ENCODE measurements at places on chromosomes 7 and 10. TPM values are rescaled to one million over a fixed set of nuclear protein-coding genes. Genes with fewer than 3 reads are reported as not detected.

The LRIT1 gene
- total RNA-seq = 6.6 TPM

The ADCY1 gene
- total RNA-seq = 13.7 TPM

The GJD4 gene
- 0.31 TPM for total RNA-seq

The TMEM270 gene
- total RNA-seq = 37.3 TPM

The GPR26 gene
- 0.31 TPM for total RNA-seq

The NODAL gene
- total RNA-seq = 3.0 TPM

The GPRIN2 gene
- total RNA-seq = 4.3 TPM

The C10orf53 gene
- 33.5 TPM for total RNA-seq

The FAM25G gene
- 3.9 TPM for total RNA-seq

The MET gene
- total RNA-seq = 3.2 TPM

The CDNF gene
- total RNA-seq = 10.0 TPM

The ZNF679 gene
- total RNA-seq = 1.3 TPM

The TMEM139 gene
- total RNA-seq = 2.2 TPM

The UBE2D4 gene
- total RNA-seq = 18.3 TPM

The PHKG1 gene
- total RNA-seq = 2.8 TPM

The TEX47 gene
- 8.9 TPM for total RNA-seq

The CAMK1D gene
- total RNA-seq = 10.0 TPM

The ASIC3 gene
- 37.9 TPM for total RNA-seq

The CUBN gene
- total RNA-seq = 39.3 TPM

The JCAD gene
- 109 TPM for total RNA-seq

The RAB19 gene
- not detected for total RNA-seq

The FAS gene
- total RNA-seq = 10.7 TPM

The SMO gene
- total RNA-seq = 22.8 TPM

The CACNA2D1 gene
- 28.0 TPM for total RNA-seq

The ASAH2 gene
- 8.7 TPM for total RNA-seq

The CDHR3 gene
- 7.5 TPM for total RNA-seq

The ANXA8L1 gene
- total RNA-seq = 2.2 TPM

The CYCS gene
- 32.0 TPM for total RNA-seq

The NRF1 gene
- total RNA-seq = 41.6 TPM

The COL28A1 gene
- total RNA-seq = 9.2 TPM

The SLC35G1 gene
- 8.8 TPM for total RNA-seq

The CDC14C gene
- total RNA-seq = 4.7 TPM
